NAMALWA (cell line): ENCODE measurements at places on chromosomes 4 and X.
A peak's percentile ranks its signal among the peaks of the same experiment; 100 is the strongest.

- DNase-seq, result no peak
These were observed 18.6 kb upstream of the RAP1GDS1 start for GRCh38 chr4:98242538-98242937.

DNA sequence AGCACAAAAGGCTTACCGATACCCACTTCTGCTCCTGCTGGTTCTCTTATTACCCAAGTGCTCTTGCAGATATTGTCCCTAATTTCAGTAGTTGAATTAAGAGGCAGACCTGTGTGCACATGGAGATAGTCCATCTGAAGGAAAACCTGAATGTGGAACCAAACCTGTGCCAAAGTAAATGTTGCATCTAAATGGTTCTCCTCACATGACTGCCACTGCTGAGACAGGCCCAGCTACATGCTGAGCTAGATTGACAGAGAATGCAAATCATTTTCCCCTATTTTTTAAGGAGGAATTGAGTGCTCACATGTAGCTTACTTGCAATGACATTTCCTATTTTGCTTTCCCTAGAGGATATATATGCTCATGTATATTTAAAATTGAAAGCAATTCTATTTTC lies 609.1 kb upstream of the TECRL start:
- no peak for DNase-seq

DNA sequence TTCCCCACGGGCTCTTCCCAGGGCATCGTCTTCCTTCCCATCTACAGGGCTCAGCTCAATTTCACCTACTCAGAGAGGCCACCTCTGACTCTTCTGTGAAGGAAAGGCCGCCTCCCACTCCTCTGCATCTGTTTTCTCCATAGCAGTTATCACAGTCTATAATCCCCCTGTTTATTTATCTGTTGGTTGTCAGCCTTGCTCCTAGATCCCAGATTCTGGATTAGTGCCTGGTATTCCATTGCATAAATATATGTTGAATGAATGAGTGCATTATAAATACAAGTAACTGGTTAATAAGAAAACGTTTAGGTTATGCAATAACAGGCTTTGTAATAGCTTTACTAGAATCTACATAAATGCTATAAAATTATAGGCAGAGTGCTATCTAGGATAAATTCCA lies 52.9 kb downstream of the NSG1 start:
- DNase-seq, result no peak

DNA sequence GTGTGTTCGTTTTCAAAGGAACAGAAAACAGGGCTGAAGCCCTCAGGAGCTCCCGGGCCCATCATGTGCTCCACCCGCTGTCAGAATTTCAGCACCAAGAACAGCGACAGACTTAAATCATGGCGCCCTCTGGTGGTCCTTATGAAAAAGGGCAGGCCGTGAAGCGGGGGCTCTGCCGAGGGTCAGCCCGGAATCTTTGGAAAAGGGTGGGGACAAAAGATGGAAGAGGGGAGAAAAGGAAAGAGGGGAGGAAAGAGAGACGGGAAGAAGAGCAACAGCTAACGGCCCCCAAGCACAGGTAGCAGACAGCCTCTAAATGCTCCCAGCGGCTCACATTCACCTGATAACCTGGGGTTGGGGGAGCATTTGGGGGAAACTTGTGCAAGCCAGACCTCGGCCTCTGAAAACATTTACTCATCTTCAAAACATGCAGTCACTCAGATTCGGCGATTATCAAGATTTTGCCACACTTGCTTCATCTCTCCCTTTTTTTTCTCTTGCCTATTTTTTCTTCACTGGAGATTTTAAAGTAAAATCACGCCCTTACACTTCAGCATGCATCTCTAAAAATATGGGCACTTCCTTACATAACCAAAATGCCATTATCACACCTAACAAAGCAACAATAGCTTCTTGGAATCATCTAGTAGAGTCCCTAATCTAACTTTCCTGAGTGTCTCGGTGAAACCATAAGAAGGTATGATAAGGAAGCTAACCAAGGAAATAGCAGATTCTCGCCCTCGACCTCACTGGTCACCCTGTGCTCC lies 28.1 kb upstream of the MAN2B2 start:
- DNase-seq, result peak; percentile 75

DNA sequence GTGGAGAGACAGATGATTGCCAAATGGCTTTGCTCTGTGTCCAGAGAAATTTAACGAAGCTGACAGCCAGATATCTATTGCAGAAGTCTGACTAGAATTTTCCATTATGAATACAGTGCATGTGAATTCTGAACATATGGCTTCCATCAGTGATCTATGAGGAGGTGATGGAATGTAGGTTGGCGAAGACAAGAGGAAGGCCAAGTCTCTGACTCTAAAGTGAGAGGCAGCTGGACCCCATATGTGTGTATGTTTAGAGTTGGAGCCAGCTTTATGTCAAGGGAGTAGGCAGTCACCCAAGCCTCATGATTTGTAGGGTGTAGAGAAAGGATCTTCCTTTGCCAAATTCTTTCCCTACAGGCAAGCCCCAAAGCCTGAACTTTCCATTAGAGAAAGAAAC lies 76.2 kb upstream of the TEX13D start:
- DNase-seq, result no peak

GRCh38 chr4:86522349-86522748 lies 71.8 kb upstream of the PTPN13 start:
- DNase-seq, result peak; percentile 5

DNA sequence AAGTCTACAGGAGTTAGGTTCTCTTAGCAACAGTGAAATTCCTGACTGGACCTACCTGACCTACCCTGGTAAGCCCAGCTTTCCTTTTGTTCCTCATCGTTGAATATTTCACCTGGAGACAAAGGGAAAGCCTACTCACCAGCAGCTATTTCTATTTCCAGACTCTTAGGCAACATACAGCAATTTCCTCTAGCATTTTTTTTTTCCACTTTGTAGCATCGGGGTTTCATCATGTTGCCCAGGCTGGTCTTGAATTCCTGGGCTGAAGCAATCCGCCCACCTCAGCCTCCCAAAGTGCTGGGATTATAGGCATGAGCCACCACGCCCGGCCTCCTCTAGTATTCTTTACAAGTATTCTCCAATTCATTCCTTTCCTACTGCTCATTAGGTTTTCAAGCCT lies 6.8 kb upstream of the S100G start:
- no peak for DNase-seq

- no peak for DNase-seq
These were observed 10.9 kb upstream of the WDFY3 start for GRCh38 chr4:84977396-84977795.

DNA sequence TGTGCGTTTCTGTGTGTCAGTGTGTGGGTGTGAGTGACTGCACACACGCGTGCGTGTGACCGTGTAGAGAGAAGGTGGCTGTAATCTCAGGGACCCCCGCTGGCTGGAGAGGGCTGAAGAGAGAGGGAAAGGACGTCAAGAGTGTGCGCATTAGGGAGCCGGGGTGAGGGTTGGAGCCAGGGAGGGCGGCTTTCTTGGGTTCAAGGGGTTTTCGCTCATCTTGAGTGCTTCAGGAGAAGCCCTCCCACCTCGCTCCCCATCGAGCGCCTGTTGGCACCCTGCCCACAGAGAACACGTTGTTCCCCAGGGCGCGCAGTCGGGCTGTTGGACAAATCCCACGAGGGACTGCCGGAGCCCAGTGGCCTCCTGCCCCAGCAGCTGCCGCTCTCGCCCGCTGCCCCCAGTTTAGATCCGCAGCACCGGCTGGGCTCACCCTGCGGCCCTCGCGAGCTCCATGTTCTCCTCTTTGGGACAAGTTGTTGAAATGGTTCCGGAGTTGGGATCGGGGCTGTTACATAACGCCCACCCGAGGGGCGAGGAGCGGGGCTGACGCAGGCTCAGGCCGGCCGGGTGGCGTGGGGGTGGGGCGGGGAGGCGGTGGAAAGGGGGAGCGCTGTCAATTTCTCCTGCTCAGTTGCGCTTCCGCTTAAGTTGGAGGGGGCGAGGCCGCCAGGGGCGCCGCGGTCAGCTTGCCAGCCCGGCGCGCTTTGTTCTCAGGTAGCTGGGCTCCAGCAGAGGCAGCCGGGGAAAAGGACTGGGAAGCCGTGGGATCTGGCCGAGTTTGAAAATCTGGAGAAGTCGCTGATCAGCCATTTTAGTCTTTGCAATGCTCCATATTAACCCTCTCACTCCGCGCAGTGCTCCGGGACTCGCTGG lies 1.6 kb downstream of the GRIA2 start:
- DNase-seq, result no peak

DNA sequence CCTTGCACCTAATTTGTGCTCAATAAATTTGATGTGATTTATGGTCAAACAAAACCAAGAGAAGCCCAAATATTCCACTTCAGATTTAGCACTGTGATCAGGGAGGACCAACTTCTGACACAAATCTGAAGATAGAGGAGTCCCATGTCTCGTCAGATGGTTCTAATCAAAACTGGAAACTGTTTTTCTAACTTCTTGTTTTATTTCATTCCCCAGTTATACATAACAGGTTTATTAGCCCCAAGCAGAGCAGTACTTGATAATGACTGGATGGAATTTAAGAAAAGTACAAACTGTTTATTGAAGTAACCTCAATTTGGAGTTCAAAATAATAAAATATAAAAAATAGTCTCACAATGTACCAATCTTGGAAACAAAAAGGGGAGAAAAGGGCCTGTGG lies 310.3 kb downstream of the LDB2 start:
- DNase-seq, result no peak

- no peak for DNase-seq
These were observed 339.8 kb downstream of the BCOR start for GRCh38 chrX:39757971-39758370.

DNA sequence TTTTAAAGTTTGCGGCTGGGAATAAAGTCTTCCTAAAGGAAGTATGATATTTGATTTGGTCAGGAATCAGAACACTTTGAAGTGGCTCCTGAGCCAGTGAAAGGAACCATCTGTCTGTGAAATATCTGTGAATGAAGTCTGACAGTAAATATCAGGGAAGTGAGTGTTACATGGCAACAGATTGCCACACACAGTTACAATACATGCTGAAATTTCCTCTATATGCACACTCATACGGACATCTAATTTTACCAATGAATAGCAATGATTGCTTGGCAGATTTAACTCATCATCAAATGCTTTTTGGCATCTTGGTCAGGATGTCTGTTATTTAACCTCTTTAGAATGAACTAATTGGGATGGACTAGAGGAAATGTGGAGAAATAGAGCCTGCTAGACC lies 1023.8 kb downstream of the FAT4 start:
- no peak for DNase-seq

- no peak for DNase-seq
These were observed 40.0 kb upstream of the IRF2 start for GRCh38 chr4:184514121-184514988.

- DNase-seq, result no peak
These were observed 208.2 kb downstream of the APBB2 start for GRCh38 chr4:41006141-41006540.

GRCh38 chr4:55941881-55942396 lies 6.8 kb upstream of the CEP135 start:
- DNase-seq, result no peak

DNA sequence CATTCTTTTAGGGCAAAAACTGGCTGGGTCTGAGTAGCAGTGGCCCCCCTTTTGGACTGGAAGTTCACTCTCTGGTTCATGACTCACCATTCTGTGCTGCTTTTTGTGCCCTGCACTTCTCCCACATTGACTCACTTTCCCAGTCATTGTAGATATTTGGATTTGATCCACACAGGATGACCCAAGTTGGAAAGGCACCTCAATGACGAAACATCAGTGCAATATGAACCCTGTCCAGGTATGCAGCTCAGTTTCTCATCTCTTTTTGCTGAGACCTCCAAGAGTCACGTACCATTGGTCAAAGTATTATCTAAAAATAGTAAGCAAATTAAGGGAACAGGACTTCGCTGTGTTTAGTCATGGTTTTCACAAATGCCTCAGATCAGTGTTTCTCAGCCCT lies 92.7 kb downstream of the CBLL2 start:
- no peak for DNase-seq

DNA sequence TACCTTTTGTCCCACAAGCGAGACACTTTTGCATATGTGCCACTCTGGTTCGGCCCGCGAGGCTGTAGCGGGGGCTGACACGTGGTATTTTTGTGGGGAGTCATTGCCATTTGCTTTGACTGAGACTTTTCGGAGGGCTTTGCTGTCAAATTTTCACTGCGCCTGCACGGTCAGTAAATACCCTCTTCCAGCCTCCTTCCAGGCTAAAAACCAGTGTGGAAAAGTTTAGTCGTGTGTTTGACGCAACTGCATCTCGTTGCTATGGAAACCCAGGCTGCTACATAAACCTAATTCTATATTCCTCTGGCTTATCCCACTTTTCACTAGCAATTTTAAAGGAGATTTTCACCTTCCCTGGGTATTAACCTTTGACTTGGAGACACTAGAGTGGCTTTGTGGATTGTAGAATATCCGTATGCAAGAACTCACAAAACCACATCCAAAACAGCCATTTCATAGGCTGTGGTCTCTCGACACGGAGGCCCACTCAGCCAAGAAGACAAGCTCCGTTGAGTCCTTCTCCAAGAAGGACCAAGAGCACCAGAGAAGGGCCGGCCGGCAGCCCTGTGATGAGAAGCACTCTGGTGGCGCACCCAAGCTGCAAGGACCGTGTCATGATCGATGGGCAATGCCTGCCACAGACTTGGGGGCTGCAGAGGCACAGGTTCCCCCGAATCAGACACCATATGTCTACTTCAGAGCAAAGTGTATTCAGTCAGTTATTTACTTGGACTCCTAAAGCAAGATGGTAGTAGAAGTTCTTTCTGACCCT lies 38.4 kb upstream of the ENPP6 start:
- no peak for DNase-seq

GRCh38 chr4:142547974-142548373 lies 298.1 kb downstream of the INPP4B start:
- DNase-seq, result no peak

DNA sequence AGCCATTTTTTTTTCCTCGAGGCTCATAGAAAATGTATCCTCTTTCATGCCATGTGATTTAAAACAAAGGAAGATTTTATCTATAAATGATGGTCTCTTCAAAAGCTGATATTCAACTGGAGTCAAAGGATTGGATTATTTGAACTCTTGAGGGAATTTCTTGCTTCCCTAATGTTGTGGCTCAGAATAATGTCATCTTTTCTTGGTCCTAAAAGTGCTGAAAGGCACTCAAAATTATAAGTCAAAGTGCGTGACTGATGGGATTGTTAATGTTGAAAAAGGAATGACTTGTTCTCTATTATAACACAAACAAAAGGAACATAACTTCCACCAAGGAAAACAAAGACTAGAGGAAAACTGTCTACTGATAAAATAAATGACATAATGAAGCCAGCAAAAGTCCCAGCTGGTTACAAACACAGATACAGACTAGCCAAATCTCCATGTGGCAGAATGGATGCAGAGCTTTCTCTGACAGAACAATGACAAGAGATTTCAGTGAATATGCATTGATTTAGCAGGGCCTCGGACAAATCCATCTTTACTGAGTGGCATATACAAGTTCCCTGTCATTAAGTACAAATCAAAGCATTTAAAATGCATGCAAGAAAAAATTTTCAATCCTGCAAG lies 552.6 kb downstream of the GBA3 start:
- DNase-seq, result no peak

- no peak for DNase-seq
These were observed 333.2 kb upstream of the ATOH1 start for GRCh38 chr4:93495346-93495745.

DNA sequence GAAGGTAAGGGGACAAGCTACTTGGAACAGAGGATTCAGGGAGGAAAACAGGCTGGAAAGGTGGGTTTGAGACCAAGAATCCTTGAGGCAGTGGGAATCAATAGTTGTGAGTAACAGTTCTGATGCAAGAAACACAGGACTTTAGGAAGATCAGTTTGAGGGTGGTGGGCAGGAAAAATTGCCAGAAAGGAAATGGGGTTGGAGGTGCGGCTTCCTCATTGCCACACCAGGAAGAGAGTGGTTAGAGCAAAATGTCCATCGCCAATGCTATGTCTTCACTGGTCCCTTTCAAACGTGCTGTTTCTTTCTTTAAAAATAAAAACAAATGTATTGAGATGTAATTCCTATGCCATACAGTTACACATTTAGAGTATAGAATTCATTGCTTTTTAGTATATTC lies 57.1 kb upstream of the NOCT start:
- no peak for DNase-seq
